ENCODE measurements at places on chromosomes 1 and 21. TPM values are rescaled to one million over a fixed set of nuclear protein-coding genes. Genes with fewer than 3 reads are reported as not detected.

The STUM gene
- 2.1 TPM for polyA plus RNA-seq

The PLA2G2D gene
- polyA plus RNA-seq = 0.02 TPM

The GLUL gene
- polyA plus RNA-seq = 627 TPM

The UQCRHL gene
- polyA plus RNA-seq = 2.0 TPM

The KRTAP7-1 gene
- polyA plus RNA-seq = not detected

The MYOC gene
- polyA plus RNA-seq = 3.3 TPM

The IFI6 gene
- 9.6 TPM for polyA plus RNA-seq

The C1orf94 gene
- not detected for polyA plus RNA-seq

The CELA3B gene
- 1.1 TPM for polyA plus RNA-seq

The PDPN gene
- 11.9 TPM for polyA plus RNA-seq

The MSH4 gene
- 0.05 TPM for polyA plus RNA-seq

All from esophagus (tissue), 2 donors.